ENCODE measurements at places on chromosomes 7 and 10. TPM values are rescaled to one million over a fixed set of nuclear protein-coding genes. Genes with fewer than 3 reads are reported as not detected.

DNA sequence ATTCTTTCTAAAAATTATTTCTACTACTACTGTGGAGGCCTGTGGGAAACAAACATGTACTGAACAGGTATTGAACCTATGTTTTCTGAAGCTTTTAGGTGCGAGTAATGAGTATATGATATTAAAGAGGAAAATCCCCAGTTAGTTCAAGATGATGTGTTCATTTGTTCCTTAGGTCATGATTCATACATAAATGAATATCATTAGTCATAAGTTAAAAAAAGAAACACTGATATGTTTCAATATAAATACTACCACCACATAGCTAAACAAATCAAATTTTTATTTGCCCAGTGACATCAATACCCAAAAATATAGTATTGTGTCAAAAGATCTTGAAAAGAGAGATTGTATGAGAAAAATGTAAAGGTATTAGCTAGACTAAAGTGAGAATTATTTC lies 210.7 kb upstream of the GNAI1 start:
- DNase-seq, result no peak
- H3K27me3 ChIP-seq, result no peaks in the 10 kb centered on the region
- no peaks in the 10 kb centered on the region for H3K36me3 ChIP-seq
- no peaks in the 10 kb centered on the region for H3K4me1 ChIP-seq
- H3K4me3 ChIP-seq, result no peak overlapping the region
- no peak overlapping the region for H3K27ac ChIP-seq

ARHGAP22 gene
- 4.0 TPM for total RNA-seq

DNA sequence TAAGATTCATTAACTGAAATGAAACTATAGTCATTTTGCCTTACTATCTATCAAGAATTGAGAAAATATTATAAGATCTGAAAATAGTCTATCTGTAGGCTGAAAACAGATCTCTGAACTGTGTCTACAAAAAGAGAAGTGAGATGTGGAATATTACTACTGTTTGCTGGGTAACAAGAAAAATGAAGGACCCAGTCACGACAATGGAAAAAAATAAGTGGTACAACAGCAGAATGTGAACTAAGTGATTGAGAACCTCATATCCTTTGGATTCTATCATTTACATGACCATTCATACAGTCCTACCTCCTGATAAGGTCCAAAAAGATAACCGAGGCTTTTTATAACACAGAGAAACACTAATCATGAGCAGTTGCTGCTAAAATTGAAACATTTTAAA lies 94.3 kb downstream of the UBE2H start:
- H3K4me1 ChIP-seq, result peaks cover 88% of the 10 kb centered on the region
- H3K4me3 ChIP-seq, result no peak overlapping the region
- H3K27ac ChIP-seq, result peak overlapping the region; percentile 44
- H3K36me3 ChIP-seq, result peaks cover 35% of the 10 kb centered on the region
- no peaks in the 10 kb centered on the region for H3K27me3 ChIP-seq

- no peaks in the 10 kb centered on the region for H3K27me3 ChIP-seq
- peaks cover 7% of the 10 kb centered on the region for H3K4me1 ChIP-seq
- H3K27ac ChIP-seq, result no peak overlapping the region
- no peak overlapping the region for H3K4me3 ChIP-seq
These were observed 16.5 kb upstream of the ANTXRL start for GRCh38 chr10:46270086-46270811.

GRCh38 chr7:30474893-30475292 lies 3.7 kb downstream of the NOD1 start:
- no peaks in the 10 kb centered on the region for H3K27me3 ChIP-seq
- no peak for DNase-seq
- no peak overlapping the region for H3K4me3 ChIP-seq

DNA sequence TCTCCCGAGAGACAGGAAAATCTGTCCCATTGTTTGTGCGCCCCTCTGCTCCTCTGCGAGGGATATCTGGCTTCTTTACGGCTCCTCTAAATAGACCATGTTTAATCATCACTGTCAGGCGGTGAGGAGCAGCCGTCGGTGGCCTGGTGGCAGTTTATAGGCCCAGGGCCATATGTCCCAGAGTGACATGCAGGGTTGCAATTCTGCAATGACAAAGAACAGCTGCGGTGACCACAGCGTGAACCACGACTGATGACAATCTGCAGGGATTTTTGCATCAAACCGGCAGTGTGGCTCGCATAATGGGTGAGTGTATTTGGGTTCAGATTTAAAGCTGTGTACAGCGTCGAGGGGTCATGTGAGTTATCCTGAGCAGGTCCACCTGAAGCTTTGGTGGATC lies 41.5 kb downstream of the GATA3 start:
- H3K4me3 ChIP-seq, result no peak overlapping the region
- H3K36me3 ChIP-seq, result no peaks in the 10 kb centered on the region
- DNase-seq, result no peak
- no peaks in the 10 kb centered on the region for H3K27me3 ChIP-seq
- H3K4me1 ChIP-seq, result no peaks in the 10 kb centered on the region
- H3K27ac ChIP-seq, result no peak overlapping the region

DNA sequence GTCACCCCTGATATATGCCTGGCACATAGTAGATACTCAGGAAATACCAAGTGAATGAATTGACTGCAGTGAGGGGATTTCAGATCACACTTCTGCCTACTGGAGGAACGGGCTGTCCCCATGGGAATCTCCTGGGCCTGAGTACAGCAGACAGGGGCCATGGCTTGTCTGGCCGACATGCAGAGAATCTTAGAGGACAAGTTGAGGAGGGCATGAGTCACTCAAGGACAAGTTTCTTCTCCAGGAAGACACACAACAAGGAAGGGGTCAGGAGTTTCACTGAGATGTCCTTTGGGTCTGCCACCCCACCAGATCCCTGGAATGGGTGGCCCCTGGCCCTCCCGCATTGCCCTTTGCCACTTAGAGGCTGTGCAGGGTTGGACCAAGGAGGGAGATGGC lies 20.7 kb downstream of the PLPP4 start:
- H3K27me3 ChIP-seq, result no peaks in the 10 kb centered on the region
- H3K27ac ChIP-seq, result no peak overlapping the region
- H3K4me3 ChIP-seq, result no peak overlapping the region
- no peaks in the 10 kb centered on the region for H3K36me3 ChIP-seq
- H3K4me1 ChIP-seq, result no peaks in the 10 kb centered on the region

DNA sequence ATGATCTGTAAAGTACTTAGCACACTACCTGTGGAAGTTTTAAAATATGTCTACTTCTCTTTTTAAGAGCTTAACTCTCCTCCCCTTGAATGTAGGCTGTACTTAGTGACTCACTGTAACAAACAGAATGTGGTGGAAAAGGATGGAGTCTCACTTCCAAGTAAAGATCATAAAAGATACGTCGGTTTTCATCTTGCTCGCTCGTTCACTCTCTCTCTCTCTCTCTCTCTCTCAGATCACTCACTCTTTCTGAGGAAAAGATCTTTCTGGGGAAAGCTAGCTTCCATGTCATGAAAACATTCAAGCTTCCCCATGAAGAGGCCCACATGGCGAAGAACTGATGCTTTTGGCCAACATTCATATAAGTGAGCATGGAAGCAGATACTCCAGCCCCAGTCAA lies 5.5 kb downstream of the CHUK start:
- no peak overlapping the region for H3K4me3 ChIP-seq
- H3K27me3 ChIP-seq, result no peaks in the 10 kb centered on the region
- 0 out of 2 replicates have a peak, but pooled peaks cover 5% of the 10 kb centered on the region for H3K4me1 ChIP-seq

FAM221A gene
- total RNA-seq, result 2.4 TPM

DNA sequence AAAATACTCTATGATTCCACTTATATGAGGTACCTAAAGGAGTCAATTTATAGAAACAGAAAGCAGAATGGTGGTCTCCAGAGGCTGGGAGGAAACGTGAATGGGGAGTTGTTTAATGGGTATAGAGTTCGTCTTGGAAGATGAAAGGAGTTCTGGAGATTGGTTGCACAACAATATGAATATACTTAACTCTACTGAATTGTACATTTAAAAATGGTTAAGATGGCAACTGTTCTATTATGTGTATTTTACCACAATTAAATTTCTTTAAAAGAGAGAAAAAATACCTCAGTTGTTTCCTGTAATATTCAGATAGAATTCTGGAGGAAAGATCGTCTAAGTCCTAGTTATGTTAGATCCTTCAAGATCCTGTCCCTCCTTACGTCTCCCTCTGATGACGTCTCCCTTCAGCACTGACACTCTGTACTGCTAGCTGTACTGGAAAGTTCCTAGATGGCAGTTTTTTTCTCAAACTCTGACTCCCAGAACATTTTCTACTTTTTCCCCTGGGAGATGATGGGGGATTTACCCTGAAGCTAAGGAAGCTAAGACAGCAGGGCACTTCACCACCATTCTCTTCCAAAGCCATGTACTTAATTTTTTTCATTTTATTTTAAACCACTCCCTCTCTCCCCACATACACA lies 53.2 kb upstream of the CAV2 start:
- no peak overlapping the region for H3K4me3 ChIP-seq
- H3K4me1 ChIP-seq, result peaks cover 57% of the 10 kb centered on the region
- no peaks in the 10 kb centered on the region for H3K27me3 ChIP-seq
- H3K36me3 ChIP-seq, result no peaks in the 10 kb centered on the region
- 0 out of 2 replicates have a peak overlapping the region, but pooled peaks have one; percentile 24 for H3K27ac ChIP-seq
- DNase-seq, result no peak

DNA sequence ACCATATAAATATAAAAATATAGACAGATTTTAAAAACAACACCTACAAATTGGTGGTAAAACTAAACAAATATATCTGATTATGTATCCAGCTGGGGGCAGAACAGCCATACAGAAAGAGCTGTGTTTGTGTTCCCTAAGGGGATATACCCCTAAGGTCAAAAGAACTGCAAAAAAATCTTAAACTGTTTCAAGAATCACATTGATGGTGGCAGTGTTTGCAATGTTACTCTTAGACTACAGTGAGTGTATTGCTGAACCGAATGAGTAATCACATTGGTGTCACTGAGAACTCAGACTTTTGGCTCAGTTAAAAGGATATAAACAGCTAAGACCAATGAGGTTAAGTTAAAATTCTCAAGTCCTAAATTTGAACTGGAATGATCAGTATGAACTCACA lies 27.1 kb upstream of the PTPRN2 start:
- no peaks in the 10 kb centered on the region for H3K36me3 ChIP-seq
- DNase-seq, result no peak
- H3K4me1 ChIP-seq, result no peaks in the 10 kb centered on the region
- no peaks in the 10 kb centered on the region for H3K27me3 ChIP-seq

DNA sequence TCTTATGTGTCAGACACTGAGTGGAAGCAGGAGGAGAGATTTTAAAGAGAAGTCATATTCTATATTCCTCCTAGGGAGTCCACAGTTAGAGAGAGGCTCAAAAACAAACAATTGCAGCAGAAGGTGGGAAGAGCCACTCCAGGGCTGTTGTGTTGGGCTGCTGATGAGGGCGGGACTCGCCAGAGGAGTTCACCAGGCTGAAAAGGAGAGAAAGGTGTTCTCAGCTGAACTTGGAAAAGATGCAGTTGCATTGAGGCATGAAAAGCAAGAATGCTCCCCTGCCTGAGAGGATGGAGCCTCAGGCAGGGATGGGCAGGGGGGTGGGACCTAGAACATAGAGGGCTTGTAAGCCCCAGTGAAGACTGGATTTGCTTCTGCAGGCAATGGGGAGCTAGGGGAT lies 324.2 kb downstream of the CXCL12 start:
- peaks cover 30% of the 10 kb centered on the region for H3K27me3 ChIP-seq
- no peak overlapping the region for H3K4me3 ChIP-seq
- H3K4me1 ChIP-seq, result no peaks in the 10 kb centered on the region
- no peak for DNase-seq

NUPR2 gene
- not detected for total RNA-seq

ADAM22 gene
- 14.0 TPM for total RNA-seq

DNA sequence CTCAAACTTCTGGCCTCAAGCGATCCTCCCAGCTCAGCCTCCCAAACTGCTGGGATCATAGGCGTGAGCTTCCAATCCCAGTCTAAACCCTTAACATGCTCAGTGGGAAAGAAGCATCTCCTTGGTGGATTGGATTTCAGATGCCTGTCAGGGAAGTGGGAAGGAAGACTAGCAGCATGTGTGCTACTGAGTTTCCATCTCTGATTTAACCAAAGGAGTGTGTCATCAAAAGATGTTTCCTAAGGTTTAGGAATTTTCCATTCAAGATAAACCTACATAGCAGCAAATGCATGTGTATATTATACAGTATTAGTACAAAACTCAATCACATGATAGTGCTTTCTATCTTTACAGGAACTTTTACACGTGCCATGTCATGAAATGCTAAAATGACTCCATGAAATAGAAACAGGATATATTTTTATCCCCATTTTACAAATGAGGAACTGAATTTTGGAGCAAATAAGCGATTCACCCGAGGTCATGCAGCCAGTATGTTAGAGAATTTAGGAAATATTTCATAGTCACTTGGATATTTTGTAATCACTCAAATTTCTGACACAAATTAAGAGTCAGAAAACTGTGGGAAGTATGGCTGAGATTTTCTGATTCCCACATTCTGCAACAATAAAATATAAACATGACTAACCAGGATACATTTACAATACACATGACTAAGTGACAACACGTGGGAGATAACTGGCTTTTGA lies 11.4 kb upstream of the TMEM26 start:
- DNase-seq, result peak; percentile 47
- no peak overlapping the region for H3K4me3 ChIP-seq
- no peaks in the 10 kb centered on the region for H3K36me3 ChIP-seq
- H3K4me1 ChIP-seq, result no peaks in the 10 kb centered on the region

BLNK gene
- total RNA-seq, result 0.98 TPM

- no peak overlapping the region for H3K27ac ChIP-seq
- H3K27me3 ChIP-seq, result no peaks in the 10 kb centered on the region
- no peak for DNase-seq
These were observed 143.3 kb downstream of the KCNMA1 start for GRCh38 chr10:77494327-77494726.

CYP3A4 gene
- not detected for total RNA-seq

DNA sequence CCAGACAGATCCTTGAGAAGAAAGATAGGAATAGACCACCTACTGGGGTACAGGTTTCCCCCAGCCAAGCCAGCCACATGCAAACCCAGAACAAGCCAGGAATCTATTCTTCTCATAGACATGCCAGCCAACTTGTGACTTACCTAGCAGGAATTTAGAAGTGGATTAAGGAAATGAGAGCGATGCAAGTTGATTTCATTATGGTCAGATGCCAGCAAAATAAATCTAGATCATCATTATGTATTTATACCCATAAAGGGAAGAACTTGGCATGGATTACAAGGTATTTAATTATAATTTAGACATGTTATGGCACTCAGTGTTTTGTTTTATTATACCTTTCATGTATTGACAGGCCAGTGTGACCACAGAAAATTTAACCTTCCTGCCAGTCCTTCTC lies 32.8 kb downstream of the SLC35G1 start:
- H3K4me3 ChIP-seq, result no peak overlapping the region
- H3K4me1 ChIP-seq, result no peaks in the 10 kb centered on the region
- DNase-seq, result no peak
- no peak overlapping the region for H3K27ac ChIP-seq

NODAL gene
- not detected for total RNA-seq

MAT1A gene
- total RNA-seq, result not detected

All from PC-9 (cell line).